ENCODE measurements at places on chromosomes 13 and 19.

DNA sequence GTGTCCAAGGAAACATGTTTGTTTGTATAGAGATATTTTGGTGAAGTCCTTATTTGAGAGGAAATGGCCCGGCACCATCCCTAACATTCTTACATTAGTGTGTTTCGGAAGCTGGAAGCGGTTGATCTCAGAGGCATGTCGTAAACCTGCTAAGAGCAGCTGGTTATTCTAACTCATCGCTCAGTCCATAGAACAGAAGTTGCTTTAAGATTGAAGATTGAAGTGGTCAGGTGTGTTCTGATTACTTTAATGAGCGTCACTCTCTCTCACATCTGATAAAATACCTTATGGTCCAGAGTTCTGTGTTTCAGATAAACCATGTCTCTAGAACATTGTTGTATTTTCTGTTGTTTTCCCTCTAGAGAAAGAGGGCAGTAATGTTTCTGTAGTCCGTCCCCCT, 60.2 kb upstream of the FLT1 start:
- DNase-seq: no peak

- no peak for DNase-seq
Measured at GRCh38 chr13:100240109-100240779, 151.4 kb downstream of the PCCA start.

DNA sequence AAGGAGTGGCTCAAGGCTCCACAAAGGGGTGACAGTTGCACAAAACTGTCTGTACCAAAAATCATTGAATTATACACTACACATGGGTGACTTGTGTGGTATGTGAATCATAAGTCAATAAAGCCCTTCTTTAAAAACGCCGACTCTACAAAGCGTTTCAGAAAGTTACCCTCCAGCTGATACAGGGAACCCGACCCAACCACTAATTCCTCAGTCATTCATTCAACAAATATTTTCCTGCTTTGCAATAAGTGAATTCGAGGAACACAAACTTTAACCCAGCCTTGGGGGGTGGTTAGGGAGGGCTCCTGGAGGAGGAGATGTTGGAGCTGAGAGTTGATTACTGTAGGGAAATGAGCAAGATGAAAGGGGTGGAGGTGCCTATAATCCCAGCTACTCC, 32.0 kb downstream of the LTBP4 start:
- DNase-seq: no peak

DNA sequence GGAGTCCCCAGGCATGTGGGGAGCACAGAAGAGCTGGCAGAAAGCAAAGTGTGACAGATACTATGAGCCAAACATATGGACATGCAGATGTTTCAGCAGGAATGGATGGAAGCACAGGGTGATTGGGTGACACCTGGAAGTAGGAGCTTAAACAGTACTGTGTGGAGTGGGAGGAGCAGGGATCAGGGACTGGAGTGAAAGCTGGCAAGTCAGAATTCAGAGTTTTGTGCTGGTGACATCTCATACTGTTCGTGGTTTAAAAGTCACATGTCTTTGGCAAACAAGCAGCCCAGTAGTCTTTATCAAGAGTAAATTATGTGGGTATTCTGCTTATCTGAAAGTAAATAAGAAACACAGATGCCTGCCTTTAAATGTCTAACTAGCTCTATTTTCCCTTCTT, 408.2 kb downstream of the COG6 start:
- DNase-seq: no peak

DNA sequence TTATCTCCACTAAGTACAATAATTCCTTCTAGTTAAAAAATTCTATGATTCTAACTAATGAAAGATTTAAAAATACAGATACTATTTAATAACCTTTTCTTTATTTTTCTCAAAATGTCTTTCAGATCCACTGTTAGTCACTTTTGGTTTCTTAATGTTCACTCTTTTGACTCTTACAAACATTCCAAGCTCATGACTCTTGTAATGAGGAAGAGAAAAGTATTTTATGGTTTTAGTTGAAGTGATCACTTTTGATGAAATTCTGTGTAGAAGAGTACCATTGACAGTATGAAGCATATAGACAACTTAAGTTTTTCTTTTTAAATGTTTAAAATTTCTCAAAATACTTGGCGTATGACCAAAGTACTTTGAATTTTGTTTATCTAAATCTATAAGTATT, 27.8 kb downstream of the COG3 start:
- DNase-seq: no peak

- peak; percentile 9 for DNase-seq
Measured at GRCh38 chr13:44796597-44797490, 192.4 kb downstream of the NUFIP1 start.

GRCh38 chr13:70960841-70961443, 852.7 kb upstream of the KLHL1 start:
- peak; percentile 61 for DNase-seq

DNA sequence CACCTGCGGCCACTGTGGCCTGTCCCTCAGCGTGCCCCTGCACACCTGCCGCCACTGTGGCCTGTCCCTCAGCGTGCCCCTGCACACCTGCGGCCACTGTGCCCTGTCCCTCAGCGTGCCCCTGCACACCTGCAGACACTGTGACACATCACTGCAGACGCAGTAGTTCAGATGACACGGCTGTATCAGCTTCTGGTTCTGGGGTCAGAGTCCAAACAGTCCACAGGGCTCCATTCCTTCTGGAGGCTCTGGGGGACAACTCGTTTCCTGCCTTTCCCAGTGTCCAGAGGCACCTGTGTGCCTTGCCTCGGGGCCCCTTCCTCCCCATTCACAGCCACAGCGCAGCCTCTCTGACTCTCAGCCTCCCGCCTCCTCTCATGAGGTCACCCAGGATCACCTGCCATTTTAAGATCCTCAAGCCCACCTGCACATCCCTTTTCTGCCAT, 5.5 kb downstream of the SF3A2 start:
- no peak for DNase-seq

- no peak for DNase-seq
Measured at GRCh38 chr13:111322916-111323331, 2.5 kb downstream of the TEX29 start.

GRCh38 chr19:17406887-17407196, 1.4 kb upstream of the BST2 start:
- DNase-seq: no peak

DNA sequence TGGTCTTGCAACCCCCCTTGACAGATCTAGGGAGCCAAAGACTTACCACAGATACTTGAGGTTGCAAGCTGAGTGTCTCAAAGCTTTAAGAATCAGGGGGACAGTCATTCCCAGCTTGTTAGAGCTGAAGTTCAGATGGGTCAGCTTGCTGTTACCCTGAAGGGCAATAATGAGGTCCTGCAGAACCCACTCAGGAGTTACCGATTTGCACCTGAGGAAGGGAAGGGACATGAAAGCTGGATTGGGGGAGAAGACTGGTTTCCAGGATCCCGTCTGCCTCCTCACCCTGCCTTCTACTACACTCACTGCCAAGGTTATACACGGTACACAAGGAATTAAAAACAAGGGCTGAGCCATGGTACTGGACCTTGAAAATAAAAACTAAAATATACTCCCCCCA, 24.4 kb downstream of the NLRP13 start:
- DNase-seq: no peak

DNA sequence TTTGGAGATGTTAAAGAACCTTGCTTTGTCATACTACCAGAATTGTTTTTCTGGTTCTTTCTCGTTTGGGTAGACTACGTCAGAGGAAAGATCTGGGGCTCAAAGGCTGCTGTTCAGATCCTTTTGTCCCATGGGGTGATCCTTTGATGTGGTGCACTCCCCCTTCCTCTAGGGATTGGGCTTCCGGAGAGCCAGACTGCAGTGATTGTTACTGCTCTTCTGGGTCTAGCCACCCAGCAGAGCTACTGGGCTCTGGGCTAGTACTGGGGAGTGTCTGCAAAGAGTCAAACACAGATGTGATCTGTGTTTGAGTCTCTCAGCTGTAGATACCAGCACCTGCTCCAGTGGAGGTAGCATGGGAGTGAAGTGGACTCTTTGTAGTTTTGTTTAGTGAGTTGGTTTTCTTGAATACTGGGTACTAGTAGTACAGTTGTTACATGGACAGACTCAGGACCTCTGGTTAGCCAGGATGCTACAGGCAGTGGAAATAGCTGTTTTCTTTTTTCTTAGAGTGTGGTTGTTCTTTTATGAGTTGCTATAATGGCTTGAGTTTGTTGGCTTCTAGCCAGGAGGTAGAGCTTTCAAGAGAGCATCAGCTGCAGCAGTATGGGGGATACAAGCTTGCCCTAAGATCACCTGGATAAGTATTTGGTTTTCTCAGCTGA, 34.4 kb downstream of the DNAJC15 start:
- no peak for DNase-seq

GRCh38 chr19:37931881-37932655, 25.1 kb downstream of the SIPA1L3 start:
- DNase-seq: peak; percentile 79

DNA sequence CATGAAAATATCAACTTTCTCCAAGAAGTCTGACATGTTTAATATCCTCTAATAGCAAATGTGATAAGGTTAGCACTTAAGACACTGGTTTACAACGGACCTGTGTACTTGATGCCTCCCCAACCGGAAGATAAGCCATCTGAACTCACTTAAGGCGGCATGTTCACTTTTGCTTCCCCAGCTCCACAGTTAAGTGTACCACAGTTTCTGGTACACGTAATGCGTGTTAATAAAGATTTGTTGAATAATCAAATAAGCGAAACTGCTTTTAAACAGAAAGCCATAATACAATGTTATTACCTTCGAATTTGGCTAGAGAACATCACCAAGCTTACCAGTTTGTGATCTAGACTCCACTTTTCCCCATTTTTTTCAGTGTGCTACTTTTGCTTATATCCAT, 1.4 kb upstream of the PAN3 start:
- DNase-seq: peak; percentile 39

DNA sequence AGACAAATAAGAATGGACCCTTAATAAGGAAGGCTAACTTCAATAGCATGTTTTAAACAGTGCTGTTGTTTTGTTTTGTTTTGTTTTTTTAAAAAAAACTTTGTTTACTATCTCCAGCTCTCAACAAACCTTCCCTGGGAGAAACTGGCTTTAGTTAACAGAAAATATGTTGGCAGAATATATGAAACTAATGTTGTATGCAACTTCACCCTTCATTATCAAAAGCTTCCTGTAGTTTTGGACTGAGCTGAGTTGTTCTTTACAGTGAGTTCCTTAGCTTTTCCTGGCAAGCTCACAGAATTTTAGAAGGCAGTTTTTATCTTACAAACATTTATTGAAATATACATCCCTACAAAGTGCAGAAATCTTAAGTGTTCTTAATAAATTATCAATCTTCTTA, 2480.7 kb upstream of the PCDH20 start:
- DNase-seq: no peak

DNA sequence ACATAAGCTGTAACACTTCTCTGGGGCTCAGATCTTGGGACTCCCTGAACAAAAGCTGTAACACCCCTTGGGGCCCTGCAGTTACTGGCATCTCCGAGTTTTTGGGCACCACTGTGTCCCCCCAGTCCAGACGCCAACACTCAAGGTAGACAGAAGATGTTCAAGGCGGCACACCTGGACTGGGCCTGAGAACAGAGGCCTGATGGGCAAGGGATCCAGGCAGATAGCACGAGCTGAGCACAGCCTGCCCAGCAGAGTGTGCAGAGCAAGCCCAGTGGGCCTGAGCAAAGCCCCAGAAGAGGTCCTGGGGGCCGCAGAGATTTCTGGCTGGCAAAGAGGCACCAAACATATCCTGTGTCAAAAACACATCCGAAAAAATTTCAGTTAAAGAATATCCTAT, 1163.3 kb upstream of the PRR20A start:
- no peak for DNase-seq

GRCh38 chr13:94033830-94034642, 445.4 kb downstream of the DCT start:
- DNase-seq: no peak

- DNase-seq: no peak
Measured at GRCh38 chr13:29487466-29488454, 107.7 kb downstream of the SLC7A1 start.

GRCh38 chr13:30720172-30720869, 15.0 kb upstream of the ALOX5AP start:
- DNase-seq: peak; percentile 84

DNA sequence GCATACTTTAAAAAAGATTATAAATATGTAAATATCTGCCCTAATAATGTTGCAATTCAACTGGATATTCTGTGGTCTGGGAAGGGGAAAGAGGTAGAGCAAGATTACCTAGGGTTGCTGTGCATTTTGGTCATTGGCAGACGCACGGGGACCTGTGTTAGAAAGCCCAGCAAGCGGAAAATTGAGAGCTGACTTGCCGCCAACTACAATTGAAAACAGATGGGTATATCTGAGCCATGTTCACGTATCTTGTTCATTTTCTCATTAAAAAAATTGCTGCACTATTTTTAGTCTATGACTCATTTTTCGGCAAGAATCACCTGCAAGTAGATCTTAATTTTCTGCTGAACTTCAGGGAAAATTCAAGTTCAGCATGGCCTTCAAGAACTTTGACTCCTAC, 308.5 kb upstream of the TMTC4 start:
- DNase-seq: no peak
